ENCODE measurements at places on chromosomes 4 and X.
A peak's percentile ranks its signal among the peaks of the same experiment; 100 is the strongest.

GRCh38 chrX:101759000-101759399 is 99.3 kb upstream of the ARMCX2 start:
- peak; percentile 73 for DNase-seq

- no peak for DNase-seq
Observed at GRCh38 chr4:83036991-83037665, 2.1 kb downstream of the COPS4 start.

DNA sequence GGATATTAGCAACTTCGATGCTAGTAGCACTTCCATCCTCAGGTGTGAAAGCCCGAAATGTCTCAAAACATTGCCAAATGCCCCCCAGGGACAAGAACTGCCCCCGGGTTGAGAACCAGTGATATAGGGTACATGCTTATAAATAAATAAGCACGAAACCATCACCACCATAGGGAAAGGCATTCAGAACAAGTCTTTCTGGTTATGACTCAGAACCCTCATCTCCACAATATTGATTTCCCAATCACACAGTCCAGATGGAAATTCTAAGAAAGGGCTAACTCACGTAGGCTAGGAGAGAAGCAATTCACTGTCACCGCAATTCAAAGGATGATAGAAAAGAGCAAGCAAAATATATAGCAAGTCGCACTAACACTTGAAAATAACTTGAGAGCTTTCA is 84.8 kb downstream of the ANOS1 start:
- DNase-seq, result no peak

GRCh38 chr4:95729596-95729995 is 110.3 kb upstream of the PDHA2 start:
- peak; percentile 12 for DNase-seq

- no peak for DNase-seq
Observed at GRCh38 chrX:138718941-138719340, 7.4 kb upstream of the FGF13 start.

GRCh38 chr4:6464842-6465588 is 7.4 kb downstream of the PPP2R2C start:
- DNase-seq, result no peak

GRCh38 chrX:104318330-104319009 is 63.7 kb upstream of the ESX1 start:
- peak; percentile 30 for DNase-seq

GRCh38 chr4:117137145-117137544 is 51.8 kb upstream of the TRAM1L1 start:
- peak; percentile 74 for DNase-seq

GRCh38 chr4:74344031-74344430 is 20.9 kb upstream of the EREG start:
- DNase-seq, result no peak

DNA sequence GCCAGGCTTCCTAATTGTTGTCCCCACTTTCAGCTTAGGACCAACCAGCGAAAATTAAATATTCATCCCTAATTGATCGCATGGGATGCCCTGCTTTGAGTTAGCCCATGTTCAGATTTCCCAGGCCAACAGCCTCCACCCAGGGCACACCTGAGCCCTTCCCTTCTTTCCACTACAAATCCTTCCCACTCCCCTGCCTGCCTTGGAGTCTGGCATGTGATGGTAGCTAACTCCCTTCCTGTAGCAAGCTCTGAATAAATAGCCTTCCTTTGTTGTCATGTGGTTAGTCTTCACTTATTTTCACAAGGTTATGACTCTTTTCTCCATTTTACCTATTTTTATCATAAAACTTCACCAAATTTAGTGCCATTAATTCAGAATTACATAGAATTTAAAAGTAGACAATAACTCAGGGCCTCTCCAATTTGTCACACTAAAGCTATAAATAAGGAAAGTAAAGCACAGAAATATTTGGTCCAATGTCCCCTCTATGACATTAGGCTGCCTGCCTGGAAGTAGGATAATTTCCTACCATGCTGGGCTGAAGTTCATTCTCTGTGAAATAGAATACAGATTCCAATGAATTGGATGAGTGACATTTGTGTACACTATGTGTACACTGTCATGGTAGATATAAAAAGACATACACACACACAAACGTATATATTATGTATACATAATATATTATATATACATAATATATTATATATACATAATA is 166.4 kb upstream of the CPEB2 start:
- DNase-seq, result no peak

DNA sequence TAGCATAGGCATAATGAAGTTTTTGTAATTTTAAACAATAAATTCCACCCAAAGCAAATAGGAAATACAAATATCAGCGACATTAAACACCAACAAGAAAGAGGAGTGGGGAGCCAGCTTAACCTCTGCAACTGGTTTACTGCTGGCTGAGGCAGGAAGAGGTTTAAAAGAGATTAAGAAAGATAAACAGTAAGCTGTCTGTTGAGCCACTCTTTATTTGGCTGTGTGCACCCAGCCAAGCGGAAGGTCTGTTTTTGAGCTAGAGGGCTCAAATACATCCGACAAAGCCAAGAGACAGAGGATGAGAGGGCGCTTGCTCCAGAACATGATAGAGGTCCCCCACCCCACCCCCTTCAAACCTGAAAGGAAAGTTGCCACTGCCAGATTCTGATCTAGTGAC is 191.4 kb downstream of the MGST2 start:
- DNase-seq, result peak; percentile 36

GRCh38 chr4:79121875-79122358 is 182.7 kb upstream of the PAQR3 start:
- no peak for DNase-seq

DNA sequence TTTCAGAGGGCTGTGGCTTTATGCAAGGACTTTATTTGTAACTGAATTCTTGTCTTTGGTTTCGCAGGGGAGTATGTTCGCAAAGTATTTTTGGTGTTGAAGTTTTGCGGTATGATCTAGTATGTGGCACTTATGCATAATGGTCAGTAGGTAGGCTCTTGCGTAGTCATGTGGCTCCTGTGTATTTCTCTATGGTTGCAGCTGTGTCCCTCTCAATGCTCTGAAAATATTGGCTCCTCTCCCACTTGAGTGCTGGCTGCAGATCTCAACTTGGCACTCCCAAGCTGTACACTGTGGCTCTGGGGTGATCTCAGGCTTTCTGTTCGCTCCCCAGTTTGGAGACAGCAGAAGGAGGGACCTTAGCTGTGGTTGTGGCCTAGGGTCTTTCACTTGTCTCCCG is 24.8 kb downstream of the ARMCX5 start:
- DNase-seq, result peak; percentile 23

DNA sequence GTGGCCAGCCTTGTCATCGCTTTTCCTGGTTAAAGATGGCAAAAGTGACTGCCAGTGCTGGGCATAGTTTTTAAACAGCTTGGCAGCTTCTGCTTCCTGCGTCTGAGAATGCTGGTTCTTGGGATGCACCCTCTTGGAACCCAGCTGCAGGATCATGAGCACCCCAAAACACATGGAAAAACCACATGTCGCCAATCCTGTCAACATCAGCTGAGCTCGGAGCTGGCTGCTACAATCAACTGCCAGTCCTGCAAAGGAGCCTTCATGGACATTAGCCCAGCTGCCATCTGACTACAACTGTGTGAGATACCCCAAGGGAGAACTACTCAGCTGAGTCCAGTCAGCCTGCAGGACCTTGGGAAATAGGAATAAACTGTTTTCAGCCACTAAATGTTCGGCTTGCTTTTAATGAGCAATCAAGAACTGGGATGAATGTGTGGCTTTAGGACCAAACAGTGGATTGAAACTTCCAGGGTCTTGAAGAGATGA is 31.0 kb downstream of the OSTC start:
- DNase-seq, result no peak

GRCh38 chr4:175424111-175424510 is 388.0 kb downstream of the GPM6A start:
- DNase-seq, result no peak

GRCh38 chrX:84907324-84907968 is 96.2 kb upstream of the APOOL start:
- DNase-seq, result peak; percentile 34

GRCh38 chr4:184281231-184282139 is 63.8 kb upstream of the ENPP6 start:
- no peak for DNase-seq

- DNase-seq, result no peak
Observed at GRCh38 chr4:25881193-25881592, 18.4 kb upstream of the SEL1L3 start.

- DNase-seq, result no peak
Observed at GRCh38 chr4:24570172-24570571, 14.2 kb downstream of the DHX15 start.

- no peak for DNase-seq
Observed at GRCh38 chrX:13092455-13092941, 48.1 kb upstream of the FAM9C start.

DNA sequence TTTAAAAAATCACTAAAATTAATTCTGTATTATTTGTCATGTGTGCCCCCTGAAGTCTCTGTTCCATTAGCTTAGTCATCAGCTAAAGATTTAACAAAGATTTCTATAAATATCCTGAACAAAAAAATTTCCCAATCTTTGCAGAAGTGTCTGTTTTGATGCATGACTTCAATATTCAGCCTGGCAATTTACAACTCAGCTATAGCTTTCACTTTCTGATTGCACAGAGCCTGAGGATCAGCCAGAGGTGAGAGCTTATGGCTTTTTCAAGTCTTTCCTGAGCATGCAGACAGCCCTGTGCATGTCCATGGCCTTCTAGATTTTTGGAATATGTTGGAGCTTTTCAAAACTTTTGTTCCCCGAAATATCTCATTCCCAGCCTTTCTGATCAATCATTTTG is 420.1 kb downstream of the ZNF674 start:
- peak; percentile 1 for DNase-seq

- no peak for DNase-seq
Observed at GRCh38 chr4:26938516-26938915, 77.9 kb downstream of the STIM2 start.

- DNase-seq, result no peak
Observed at GRCh38 chr4:26584725-26585124, 841 bp downstream of the TBC1D19 start.

- DNase-seq, result peak; percentile 32
Observed at GRCh38 chr4:41360921-41361793, 104.4 kb downstream of the UCHL1 start.

- DNase-seq, result peak; percentile 44
Observed at GRCh38 chrX:40573763-40574162, 7.0 kb upstream of the ATP6AP2 start.
